ENCODE measurements at places on chromosomes 7 and 10.

- peak; percentile 94 for ATAC-seq
Measured at GRCh38 chr7:37759526-37759925, 76.0 kb downstream of the GPR141 start.

DNA sequence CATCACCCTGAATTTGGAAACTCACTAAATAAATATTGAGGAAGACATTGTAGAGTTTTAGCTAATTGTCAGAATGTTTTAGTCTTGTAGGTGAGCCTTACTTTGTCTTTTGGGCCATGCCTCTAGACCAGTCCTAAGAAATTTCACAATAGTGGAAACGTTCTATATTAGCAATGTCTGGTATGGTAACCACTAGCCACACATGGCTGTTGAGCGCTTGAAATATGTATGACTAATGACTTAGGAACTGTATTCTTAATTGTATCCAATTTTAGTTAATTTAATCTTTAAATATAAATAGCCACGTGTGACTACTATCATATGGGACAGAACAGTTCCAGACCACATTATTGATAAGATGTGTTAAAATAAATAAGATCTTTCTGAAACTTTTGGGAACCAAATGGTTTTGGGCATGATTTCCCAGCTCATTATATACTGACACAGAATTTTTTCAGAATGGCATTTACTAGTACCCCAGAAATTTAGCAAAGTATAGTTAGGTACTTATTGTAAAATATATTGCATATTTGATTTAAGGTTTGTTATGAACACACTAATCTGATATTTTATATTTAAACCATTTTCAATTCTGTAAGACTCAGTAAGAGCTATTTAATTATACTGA, 95.0 kb downstream of the VPS50 start:
- peak; percentile 76 for ATAC-seq

GRCh38 chr7:158249692-158250091, 337.9 kb downstream of the PTPRN2 start:
- ATAC-seq: no peak

DNA sequence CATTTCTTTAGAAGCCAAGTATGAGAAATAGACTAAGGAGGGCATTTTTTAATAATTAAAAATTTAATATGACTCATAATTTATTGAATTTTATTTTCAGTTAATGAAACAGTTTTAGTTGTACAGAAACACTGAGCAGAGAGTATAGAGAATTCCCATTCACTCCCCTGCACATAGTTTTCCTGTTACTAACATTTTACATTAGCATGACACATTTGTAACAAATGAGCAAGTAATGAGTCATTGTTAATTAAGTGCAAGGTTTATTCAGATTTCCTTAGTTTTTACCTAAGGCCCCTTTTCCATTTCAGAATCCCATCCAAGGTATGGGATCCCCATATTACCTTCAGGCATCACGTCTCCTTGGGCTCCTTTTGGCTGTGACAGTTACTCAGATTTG, 271.5 kb upstream of the FZD8 start:
- ATAC-seq: no peak

- no peak for ATAC-seq
Measured at GRCh38 chr10:124699471-124700292, 44.5 kb downstream of the FAM53B start.

Measured in motor neuron (in vitro differentiated cells).